ENCODE measurements at places on chromosomes 4 and X. TPM values are rescaled to one million over a fixed set of nuclear protein-coding genes. Genes with fewer than 3 reads are reported as not detected.

ZMYM3 gene
- total RNA-seq: 29.8 TPM

NLRP2B gene
- total RNA-seq: 0.10 TPM

ARSJ gene
- 2.1 TPM for total RNA-seq

PRSS12 gene
- total RNA-seq: 26.7 TPM

ERAS gene
- total RNA-seq: 0.22 TPM

MAGEA6 gene
- total RNA-seq: not detected

AKAP4 gene
- not detected for total RNA-seq

MAN2B2 gene
- 9.2 TPM for total RNA-seq

GBA3 gene
- 0.40 TPM for total RNA-seq

ATP1B4 gene
- 0.11 TPM for total RNA-seq
